ENCODE measurements at places on chromosomes 2 and 18.

GRCh38 chr2:235851828-235852525 lies 316.2 kb downstream of the GBX2 start:
- DNase-seq: no peak

DNA sequence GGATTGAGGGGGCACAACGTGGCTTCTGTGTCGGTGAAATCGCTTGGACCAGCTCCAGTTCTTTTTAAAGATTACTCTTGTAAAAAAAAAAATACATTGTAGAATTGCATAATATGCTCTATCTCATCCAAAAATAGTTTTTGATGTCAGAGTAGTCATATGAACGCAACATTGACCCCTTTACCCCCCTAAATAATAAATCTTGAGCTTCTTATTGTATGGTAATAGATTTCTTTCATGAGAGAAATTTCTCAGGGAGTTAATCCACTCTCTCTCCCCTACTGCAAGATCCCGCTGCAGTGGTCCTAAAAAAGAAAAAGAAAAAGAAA lies 50.2 kb upstream of the PAIP2B start:
- DNase-seq: no peak

- DNase-seq: no peak
These were observed 1357.5 kb upstream of the CELF4 start for GRCh38 chr18:38923126-38923525.

- no peak for DNase-seq
These were observed 279.9 kb downstream of the ALPK2 start for GRCh38 chr18:58348951-58349350.

GRCh38 chr2:232008907-232009638 lies 47.6 kb downstream of the DIS3L2 start:
- DNase-seq: no peak

GRCh38 chr2:45720210-45720609 lies 68.7 kb downstream of the PRKCE start:
- DNase-seq: no peak

DNA sequence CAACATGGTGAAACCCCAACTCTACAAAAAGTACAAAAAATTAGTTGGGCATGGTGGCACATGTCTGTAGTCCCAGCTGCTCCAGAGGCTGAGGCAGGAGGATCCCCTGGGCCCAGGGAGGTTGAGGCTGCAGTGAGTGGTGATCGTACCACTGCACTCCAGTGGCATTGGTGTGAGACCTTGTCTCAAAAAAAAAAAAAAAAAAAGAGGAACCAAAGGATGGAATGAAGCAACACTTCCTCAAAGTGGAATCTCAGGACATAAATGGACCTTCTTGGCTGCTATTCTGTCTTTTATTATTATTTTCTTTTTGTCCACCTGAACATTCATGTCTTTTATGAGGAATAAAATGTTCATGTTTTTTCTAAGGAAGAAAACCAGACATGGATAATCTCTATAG lies 13.7 kb downstream of the GEMIN6 start:
- no peak for DNase-seq

DNA sequence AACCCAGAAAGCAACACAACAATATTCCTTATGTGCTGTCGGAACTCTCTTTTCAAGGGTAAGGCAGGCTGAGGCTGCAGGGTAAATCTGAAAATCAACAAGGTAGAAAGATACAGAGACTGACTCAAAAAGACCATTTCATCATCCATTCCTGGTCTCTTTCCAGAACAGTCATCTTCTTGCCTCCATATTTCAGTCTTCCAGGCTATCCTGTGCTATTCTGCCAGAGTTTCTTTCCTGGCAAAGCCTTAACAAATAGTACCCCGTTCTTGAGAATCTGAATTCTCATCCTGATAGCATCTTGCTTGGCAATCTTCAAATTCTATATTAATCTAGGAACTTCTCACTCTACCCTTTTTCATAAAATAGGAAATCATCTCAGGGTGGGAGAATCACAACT lies 15.5 kb downstream of the DPP10 start:
- no peak for DNase-seq

GRCh38 chr18:50181590-50181989 lies 13.4 kb downstream of the MYO5B start:
- no peak for DNase-seq

- no peak for DNase-seq
These were observed 33.8 kb upstream of the POLE4 start for GRCh38 chr2:74924463-74925265.

DNA sequence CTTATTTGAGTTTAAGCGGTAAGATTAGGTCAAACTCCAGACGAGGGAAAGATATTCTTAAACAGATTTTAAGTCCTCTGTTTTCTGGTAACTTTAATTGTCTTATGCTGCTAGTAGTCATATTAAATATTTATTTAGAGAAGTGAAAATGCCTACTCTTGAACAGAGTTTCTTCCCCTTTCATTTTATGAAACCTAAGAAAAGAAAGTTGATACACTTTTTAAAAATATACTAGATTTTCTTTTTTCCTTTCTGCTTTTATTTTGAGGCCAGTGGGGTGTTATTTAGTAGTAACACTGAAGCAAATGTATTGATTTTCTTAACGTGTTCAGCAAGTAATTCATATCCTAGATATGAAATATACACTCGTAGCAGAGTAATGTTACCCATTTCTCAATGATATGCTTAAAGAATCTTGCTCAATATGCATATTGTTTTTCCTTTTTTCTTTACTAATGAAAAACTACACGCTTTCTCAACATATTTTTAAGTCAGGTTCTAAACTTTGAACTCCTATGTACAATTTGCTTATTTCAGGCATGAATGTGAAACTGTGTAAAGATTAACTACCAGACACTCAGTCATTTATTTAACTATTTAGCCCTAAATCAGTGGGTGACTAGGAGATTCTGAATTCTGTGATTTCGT lies 691 bp downstream of the KYNU start:
- DNase-seq: no peak

DNA sequence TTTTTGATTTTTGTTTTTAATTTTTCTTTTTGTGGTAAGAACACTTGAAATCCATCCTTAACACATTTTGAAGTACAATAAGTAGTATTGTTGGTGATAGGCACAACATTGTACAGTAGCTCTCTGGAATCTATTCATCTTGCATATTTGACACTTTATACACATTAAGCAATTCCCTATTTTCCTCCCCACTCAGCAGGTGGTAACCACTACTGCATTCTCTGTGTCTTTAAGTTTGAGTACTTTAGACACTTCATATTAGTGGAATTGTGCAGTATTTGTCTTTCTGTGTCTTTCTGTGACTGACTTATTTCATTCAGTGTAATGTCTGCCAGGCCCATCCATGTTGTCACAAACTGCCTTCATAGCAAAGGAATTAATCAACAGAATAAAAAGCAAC lies 471.7 kb upstream of the CDH20 start:
- no peak for DNase-seq

DNA sequence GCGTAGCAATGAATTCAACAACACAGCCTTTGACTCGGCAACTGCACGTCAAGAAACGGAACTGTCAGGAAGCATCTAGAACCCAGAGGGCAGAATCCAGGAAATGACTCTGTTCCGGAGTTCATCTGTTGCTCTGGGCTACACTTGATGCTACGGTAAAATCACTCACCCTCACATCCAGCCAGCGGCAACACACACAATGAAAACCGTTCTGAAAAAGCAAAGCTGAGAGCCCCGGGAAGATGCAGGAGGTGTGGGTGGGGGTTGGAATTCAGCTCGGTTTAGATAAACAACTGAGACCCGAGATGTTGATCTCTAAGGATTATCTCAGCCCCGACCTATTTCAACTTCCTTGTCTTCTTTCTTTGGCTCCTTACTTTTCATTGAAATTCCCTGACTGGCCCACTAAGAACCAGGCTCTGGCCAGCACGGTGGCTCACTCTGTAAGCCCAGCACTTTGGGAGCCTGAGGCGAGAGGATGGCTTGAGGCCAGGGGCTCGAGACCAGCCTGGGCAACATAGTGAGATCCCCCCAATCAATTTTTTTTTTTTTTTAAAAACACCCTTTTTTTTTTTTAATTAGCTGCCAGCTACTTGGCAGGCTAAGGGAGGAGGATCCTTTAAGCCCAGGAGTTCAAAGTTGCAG lies 13.3 kb upstream of the RAB17 start:
- peak; percentile 93 for DNase-seq

GRCh38 chr2:161230959-161231358 lies 70.7 kb downstream of the TANK start:
- no peak for DNase-seq

DNA sequence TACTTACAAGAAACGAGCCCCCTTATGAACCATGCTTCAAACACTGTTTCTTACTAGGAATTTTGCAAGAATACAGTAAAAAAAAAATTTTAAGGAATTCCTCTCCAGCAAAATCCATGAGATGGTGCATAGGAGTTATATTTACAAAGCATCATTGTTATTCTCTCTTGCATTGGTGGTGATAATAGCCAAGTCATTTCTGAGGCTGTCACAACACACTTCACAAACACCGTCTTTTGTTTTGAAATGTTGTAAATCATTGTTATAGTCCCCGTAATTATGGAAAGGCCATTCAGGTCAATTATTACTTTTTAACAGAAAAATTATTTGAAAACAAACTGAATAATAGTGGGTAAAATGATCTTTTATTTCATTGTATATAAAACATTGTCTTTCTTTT lies 60.1 kb downstream of the DYNC1I2 start:
- no peak for DNase-seq

GRCh38 chr2:30382162-30382783 lies 64.8 kb upstream of the LCLAT1 start:
- no peak for DNase-seq

DNA sequence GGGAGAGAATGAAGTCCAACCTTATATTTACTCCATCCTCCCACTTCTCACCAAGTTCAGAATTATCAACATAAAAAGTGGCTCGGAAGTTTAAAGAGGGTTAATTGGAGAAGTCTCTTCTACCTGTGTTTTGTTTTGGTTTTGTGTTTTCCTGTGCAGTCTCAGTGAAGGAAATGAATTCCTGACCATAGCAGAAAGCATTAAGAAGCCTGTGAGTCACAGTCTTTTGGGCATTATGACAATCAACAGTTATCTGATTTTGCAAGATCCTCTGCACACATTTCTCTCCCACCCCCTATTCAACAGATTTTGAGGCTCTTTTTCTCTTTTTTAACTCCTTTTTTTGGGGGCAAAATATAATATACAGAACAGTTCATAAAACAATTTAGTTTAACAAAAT lies 8.6 kb upstream of the RPL37A start:
- peak; percentile 74 for DNase-seq

GRCh38 chr18:35941299-35941698 lies 31.2 kb upstream of the RMP24 start:
- DNase-seq: no peak

DNA sequence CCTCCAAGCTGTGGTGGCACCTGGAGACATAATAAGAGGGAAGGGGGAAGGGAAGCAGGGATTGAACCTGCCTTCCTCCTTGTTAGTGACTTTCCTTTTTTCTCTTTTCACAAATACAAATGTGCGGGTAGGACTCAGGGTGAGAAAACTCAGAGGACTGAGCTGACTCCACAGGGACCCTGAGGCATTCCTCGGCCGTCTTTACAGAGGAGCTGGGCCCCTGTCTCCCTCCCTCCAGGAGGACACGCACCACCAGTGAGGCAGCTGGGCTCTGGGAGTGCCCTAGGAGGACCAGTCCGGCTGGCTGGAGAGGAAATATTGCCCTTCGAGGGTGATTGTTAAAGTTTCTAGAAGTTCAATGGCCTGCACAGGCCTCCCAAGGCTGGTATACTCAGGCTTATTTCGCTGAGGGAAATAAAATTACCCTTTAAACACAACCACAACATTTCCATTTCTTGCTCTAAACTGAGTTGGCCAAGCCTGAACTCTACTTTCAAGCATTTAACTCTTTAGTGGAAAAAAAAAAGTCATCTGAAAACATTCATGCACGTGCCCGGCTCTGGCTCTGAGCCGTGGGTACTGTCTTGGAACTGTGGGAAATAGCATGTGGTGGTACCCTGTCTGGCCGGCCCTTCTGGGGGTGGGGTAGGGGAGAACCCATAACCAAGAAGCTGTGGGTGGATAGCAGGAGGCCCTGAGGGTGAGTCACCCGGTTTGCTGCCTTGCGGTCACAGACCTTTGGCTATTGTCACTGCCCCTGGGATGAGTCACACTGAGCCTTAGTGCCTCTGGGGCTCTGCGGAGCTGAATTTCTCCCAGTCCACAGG lies 116.0 kb downstream of the COPS8 start:
- DNase-seq: peak; percentile 67

Measured in fibroblast of pulmonary artery (primary cell).